ENCODE measurements at places on chromosomes 7 and 10.

GRCh38 chr10:13632884-13633440, 46.2 kb downstream of the PRPF18 start:
- DNase-seq: no peak

GRCh38 chr10:55329796-55330195, 528.8 kb upstream of the PCDH15 start:
- DNase-seq: no peak

DNA sequence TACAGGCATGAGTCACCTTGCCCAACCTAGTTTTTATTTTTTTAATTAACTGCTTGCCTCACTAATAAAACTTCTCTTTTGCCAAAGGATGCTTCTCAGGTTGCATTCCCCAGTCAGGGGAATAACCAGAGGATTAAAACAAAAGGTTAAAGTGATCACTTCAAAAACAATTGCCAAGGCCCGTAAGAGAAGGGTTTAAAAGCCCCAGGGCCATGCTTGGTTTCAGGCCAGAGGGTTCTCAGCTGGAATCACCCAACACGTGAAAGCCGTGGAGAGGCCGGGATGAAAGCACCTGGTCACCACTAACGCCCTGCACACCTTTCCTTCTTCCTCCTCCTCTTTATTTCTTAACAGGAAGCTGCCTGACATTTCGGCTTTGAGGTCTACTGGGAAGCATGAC, 587.5 kb downstream of the PTPRN2 start:
- DNase-seq: no peak

- no peak for DNase-seq
These were observed 40.6 kb downstream of the LRRC17 start for GRCh38 chr7:102953406-102953805.

- DNase-seq: no peak
These were observed 143.4 kb upstream of the ZNF92 start for GRCh38 chr7:65230231-65230630.

GRCh38 chr10:86232644-86233043, 134.0 kb downstream of the GRID1 start:
- no peak for DNase-seq

DNA sequence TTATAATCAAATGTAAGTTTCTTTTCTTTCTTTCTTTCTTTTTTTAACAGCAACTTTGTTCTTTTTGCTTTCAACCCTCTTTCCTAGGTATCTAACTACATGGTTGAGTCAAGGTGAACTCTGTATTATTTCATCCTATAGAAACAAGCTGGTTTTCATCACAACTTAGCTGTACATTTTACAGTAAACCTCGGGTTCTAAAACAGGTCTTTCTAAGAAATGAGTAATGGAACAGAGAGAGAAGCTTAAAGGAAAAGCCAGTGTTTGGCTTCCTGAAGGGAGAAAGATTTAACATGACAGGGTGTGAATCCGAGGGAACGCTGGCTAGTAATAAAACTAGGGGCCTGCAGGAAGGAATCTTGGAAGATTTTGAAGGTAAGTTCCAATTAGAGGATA, 143.4 kb upstream of the ITGB1 start:
- no peak for DNase-seq

DNA sequence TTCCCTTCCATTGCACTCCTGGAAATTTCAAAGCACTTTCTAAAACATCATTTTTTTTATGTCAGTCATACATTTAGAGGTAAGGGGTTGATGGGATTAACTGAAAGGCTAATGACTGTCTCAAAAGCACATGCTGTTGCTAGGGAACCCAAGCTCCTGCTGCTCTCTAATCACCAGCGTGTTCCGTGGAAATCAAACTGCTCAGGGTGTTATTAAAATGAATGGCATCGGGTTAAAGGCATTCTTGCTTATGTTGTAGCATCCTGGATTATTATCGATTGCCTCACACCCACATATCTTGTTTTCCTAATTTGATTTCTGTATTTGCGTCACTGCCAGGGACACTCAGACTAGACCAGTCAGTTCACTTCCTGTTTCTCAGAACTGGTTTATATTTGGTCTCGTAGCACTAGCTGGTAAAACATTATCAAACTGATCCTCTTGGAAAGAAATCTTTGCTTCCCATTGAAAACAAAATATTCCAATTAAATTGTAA, 216.5 kb upstream of the MKLN1 start:
- DNase-seq: no peak

DNA sequence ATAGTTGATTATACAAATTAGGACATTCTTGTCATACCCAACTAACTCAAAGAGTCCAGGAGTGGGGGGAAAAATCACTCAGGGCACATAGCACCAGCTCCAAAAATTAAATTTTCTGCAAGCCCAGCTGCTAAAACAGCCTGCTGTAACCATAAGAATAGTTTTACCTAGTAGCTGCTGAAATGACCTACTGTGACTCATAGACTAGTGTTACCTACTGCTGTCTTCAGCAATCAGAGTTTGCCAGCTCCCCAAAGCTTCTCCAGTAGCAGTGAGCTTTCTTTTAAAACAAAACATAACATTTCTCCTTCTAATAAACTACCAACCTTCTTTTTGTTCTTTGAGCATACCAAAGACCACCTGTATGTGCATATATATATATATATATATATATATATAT, 4.2 kb upstream of the ARHGAP12 start:
- DNase-seq: no peak

DNA sequence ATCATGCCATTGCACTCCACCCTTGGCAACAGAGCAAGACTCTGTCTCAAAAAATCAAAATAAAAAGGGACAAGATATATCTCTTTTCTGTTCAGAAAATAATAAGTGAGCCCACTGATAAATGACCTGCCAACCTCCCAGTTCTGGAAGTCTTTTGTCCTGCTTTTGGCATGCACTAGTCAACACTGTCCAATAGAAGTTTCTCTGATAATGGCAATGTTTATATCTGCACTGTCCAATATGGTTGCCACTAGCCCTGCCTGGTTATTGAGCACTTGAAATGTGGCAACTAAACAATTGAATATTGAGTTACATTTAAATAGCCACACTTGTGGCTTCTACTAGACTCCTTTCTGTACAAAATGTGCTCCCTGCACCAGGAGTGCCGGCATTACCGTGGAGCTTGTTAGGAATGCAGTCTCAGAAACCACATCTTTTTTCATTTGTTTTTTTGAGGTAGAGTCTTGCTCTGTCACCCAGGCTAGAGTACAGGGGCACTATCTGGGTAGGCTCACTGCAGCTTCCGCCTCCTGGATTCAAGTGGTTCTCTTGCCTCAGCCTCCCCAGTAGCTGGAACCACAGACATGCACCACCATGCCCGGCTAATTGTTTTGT, 229.7 kb downstream of the CACNB2 start:
- DNase-seq: no peak

GRCh38 chr7:84336303-84336702, 141.7 kb upstream of the SEMA3A start:
- DNase-seq: no peak

DNA sequence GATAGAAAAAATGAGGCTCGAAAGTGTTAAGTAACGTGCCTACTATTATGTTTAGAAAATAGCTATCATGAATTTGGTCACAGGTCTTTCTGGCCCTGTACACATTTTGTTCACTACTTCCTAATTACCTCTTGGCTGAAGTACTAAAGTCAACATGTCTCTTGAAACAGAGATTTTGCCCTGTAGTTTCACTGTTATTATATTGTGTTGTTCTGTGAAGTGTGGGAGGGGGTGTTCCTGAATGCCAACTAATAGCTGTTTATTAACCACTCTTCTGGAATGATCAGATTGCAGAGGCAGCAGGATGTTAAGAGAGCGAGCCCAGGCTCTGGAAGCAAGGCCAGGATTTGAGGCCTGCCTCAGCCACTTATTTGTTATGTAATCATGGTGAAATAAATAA, 72.1 kb downstream of the RNF133 start:
- DNase-seq: no peak

DNA sequence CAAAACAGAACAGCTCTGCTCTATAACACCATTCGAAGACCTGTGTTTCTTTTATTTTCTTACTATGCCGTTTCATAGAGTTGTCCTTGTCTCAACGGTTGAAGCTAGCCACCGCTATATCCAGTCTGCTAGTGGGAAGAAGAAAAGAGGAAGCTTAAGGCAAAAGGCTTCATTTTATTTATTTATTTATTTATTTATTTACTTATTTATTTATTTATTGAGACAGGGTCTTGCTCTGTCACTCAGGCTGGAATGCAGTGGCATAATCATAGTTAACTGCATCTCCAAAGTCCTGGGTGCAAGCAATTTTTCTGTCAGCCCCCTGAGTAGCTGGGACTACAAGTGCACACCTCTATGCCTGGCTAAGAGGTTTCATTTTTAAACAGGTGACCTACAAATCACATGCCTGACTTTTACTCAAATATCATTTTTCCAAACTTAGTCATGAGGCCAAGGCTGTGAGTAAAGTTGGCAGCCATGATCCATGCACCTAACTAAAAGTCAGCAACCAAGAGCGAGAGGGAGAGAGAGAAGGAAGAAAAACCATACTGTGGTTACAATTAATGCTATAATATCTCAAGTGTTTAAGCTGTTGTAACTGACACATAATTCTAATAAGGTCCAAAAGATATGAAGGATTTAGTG, 1305.3 kb upstream of the LRRTM3 start:
- no peak for DNase-seq

DNA sequence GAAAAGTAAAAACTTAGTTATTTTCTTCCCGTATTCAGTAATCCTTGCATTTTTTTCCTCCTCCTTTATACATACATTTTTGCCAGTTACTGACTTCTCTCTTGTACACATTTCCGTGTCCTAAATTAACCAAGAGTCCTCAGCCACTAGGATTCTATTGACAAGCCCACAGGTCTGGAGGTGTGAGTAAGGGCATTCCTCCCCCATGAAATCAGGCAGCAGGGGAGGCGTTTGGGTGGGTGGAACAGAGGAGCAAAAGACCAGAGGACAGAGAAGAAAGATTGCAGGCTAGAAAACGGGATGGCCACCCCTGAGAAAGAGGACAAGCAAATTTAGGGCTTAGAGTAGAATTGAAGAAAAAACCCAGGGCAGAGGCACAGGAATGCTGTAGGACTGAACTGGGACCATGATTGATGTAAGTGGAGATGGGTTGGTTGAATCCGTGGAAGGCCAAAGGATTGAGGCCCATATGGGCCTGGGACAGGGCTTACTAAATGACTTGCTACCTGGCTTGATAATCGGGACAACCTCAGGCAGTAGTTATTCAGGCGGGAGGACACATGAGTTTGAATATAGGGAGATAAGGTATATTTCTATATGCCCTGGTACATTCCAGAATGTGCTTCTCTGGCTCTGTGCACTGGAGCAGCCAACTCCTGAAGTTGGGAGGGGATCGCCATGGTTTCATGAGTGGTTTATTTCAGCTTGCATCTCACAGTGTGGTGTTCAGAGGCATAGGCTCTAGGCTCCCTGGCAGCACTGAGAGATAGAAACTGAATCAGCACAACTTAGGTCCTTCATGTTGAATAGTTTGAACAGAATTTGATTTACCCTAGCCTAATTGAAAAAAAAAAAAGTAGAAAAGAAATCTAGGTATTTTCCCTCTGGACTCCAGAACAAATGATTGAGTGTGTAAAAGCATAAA, 28.0 kb downstream of the IKZF1 start:
- DNase-seq: no peak

GRCh38 chr7:38300175-38300574, 26.7 kb upstream of the TARP start:
- DNase-seq: no peak

DNA sequence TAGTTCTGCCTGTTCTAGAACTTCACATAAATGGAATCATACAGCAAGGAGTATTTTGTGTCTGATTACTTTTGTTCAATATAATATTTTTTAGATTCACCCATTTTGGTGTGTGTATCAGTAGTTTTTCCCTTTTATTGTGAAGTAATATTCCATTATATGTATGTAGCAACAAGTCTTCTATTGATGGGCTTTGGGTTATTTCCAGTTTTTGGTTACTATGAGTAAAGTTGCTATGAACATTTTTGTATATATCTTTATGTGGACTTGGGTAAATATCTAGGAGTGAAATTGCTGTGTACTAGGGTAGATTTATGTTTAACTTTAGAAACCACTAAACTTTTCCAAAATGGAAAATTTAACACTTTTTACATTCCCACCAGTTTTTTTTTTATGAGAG, 35.7 kb downstream of the ADK start:
- no peak for DNase-seq

DNA sequence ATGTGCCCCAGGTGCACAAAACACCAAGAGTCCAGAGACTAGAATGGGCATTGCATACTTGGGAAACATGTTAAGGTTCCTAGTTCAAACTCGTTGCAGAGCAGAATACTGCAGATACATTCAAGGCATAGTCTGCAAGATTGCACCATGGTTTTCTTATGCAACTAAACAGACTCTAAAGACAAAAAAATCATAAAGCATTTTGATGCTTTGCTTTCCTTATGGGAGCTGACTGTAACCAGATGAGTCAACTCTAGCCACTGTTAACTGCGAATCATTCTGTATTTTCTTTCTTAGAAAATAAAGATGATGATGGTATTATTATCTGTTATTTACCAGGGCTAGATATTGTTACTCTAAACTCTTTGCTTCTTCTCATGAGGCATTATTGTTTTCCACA, 19.7 kb downstream of the TRUB1 start:
- DNase-seq: no peak

DNA sequence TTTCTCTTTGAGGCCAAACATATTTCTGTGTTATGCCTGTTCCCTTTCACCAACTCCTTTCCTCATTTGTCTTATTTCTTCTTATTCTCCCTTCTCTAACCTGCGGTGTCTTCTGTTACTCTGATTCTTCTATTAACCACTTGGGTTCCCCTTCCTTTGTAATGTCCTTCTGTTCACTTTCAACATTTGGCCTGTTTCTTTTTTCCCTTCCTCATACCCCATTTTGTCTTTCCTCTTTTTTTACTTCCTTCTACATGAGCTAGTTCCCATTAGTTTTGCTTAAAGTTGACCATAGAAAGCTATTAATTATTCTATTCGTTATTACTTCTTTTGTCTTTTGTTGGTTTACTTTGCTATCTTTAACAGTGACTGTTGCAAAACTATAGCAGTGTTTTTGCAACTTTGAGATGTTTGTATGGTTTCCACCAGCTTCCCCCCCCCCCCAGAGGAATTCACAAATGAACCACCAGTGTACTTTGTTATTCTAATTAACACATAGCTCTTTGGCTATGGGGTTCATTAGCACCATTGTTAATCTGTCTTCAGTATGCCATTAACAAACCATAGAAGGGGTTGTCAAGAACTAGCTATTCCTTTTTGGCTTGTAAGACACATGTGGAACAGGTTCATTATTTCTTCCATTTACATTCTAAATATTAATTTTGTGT, 2.9 kb downstream of the LRGUK start:
- DNase-seq: no peak

- no peak for DNase-seq
These were observed 55.3 kb downstream of the TEX36 start for GRCh38 chr10:125627646-125628045.
